Activated CD4-positive, CD25-positive, alpha-beta regulatory T cell (primary cell): ENCODE measurements at places on chromosomes 12 and 14.

DNA sequence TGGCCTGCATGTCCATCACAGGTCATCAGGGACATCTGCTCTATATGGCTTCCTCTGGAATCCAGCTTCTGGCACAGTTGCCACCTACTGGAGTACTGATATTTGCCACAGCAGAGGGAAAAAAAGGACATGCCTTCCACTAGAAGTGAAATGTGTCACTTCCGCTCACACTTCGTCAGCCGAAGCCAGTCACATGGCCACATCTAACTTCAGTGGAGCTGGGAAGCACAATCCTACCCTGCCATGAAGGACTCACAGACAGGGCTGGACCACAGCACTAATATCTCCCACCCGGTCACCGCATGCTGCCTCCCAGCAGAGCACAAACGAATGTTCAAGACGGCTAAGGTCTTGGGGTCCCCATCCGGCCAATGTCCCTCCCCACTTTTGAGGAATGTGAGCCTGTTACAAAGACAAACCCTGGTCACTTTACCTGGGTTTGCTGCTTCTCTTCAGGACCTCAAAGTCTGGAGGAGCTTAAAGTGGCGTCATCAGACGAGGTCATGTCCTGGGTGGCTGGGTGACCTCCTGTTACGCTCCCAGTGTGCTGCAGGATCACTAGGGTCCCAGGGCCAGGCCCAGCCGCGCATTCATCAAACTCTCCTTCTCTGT is 98.6 kb downstream of the GCH1 start:
- no peak for DNase-seq

DNA sequence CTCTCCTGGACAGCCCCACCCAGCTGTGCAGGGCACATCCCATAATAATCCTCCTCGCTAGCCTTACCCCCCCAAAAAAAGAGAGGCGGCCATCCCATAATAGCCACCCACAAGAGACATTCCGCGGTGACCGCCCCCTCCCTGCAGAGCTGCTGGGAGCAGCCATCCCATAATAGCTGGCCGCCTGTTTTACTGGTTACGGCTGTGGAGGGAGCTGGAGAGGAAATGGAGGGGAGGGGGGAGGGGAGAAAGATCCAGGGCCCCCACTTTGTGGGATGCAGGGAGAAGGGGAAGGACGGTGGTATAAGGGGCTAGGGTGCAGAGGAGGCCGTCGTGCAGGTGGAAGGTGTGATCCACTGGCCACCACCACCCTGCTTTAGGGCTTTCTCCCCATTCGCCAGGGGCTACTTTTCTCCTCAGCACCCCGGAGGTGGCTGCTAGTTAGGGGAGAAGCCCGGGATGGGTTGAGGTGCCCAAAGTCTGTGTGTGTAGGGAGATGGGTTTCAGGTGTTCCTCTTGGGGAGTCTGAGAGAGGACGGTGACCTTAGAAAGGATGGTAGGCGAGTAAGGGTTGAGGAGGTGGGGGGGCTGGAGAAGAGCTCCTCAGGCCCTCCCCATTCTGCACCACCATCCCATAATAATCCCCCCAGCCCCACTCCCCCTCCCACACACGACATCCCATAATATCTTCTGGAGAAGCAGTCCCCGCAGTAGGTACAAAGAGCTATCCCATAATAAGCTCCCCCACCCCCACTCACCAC is 6.0 kb upstream of the CHD4 start:
- no peak for DNase-seq

DNA sequence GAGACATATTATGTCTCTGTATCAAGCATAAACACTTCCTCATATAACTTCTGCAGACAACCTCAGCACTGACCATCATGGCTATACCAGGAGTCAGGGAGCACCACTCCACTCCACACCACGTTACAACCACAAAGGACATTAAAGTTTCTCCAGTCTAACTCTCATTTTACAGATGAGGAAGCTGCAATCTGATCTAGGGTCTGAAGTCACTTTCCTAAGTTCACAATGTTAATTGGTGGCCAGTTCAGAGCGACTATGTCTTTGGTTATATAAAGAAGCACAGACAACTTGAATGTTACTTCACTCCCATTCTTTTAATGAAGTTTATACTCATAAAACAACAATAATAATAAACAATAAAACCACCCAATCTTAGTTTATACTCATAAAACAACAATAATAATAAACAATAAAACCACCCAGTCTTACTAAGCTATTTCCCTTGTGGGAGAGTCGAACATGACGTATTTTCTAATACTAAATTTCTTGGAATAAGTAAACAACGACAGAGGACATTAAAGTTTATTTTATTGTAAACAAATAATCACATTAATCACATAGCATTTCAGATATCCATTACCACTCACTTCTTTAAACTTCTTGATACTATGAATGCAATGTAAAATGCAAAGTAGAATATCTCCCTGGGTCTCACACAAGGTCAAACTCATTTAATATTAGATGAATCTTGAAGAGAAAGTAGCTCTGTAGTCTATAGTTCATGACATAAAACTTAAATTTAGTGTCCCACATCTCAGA is 72.4 kb upstream of the SSTR1 start:
- DNase-seq = no peak

DNA sequence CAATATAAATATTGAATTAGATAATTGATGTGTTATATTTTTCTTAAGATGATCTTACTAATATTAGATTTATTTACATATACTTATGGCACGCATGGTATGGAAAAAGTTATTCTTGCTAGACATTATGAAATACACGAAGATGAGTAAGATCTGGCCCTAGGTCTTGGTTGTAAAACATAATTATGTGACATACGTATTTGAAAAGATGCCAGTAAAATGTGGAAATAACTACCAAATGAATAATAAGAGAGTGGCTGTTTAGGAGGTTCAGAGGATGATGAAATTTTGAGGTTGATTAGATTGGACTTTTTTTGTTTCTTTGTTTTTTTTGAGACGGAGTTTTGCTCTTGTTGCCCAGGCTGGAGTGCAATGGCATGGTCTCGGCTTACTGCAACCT is 41.3 kb downstream of the FANCM start:
- no peak for DNase-seq

GRCh38 chr12:96473394-96474093 is 15.8 kb upstream of the CFAP54 start:
- DNase-seq = no peak

GRCh38 chr12:13165617-13166041 is 30.9 kb upstream of the EMP1 start:
- peak; percentile 43 for DNase-seq

DNA sequence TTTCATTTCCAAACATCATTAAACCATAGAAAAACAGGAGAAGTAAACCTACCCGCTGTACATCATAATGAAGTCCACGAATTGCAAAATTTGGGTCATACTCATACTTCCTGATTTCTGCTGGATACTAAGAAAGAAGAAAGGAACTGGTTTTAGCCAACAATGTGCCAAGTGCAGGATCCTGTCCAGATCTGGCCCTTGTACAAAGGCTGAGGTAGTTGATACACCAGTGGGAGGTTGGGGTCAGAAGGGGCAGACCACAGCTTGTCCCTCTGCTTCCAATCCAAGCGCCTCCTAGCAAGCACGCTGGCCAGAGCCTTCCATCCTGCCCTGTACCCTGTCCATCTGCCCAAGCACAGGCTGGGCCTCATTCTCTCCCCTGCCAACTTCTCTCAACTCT is 34.2 kb downstream of the NT5DC3 start:
- DNase-seq = no peak

DNA sequence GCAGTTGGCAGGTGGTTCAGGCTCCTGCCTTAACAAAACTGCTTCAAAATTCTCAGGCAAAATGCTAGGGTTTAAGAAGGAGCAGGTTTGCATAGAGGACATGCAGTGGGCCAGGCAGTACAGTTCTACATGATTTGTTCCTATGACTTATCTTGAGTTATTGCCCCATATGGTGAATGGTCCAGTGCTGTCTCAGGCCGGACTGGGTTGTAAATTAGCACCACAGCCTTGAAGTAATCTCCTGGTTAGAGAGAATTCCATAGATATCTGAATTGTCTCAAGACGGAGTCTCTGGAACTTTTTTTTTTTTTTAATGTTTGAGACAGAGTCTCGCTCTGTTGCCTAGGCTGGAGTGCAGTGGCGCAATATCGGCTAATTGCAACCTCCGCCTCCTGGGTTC is 11.8 kb upstream of the PRPF39 start:
- no peak for DNase-seq

GRCh38 chr14:68464711-68465110 is 328.2 kb downstream of the ZFP36L1 start:
- DNase-seq = no peak

GRCh38 chr14:93941293-93941910 is 14.3 kb downstream of the FAM181A start:
- no peak for DNase-seq

DNA sequence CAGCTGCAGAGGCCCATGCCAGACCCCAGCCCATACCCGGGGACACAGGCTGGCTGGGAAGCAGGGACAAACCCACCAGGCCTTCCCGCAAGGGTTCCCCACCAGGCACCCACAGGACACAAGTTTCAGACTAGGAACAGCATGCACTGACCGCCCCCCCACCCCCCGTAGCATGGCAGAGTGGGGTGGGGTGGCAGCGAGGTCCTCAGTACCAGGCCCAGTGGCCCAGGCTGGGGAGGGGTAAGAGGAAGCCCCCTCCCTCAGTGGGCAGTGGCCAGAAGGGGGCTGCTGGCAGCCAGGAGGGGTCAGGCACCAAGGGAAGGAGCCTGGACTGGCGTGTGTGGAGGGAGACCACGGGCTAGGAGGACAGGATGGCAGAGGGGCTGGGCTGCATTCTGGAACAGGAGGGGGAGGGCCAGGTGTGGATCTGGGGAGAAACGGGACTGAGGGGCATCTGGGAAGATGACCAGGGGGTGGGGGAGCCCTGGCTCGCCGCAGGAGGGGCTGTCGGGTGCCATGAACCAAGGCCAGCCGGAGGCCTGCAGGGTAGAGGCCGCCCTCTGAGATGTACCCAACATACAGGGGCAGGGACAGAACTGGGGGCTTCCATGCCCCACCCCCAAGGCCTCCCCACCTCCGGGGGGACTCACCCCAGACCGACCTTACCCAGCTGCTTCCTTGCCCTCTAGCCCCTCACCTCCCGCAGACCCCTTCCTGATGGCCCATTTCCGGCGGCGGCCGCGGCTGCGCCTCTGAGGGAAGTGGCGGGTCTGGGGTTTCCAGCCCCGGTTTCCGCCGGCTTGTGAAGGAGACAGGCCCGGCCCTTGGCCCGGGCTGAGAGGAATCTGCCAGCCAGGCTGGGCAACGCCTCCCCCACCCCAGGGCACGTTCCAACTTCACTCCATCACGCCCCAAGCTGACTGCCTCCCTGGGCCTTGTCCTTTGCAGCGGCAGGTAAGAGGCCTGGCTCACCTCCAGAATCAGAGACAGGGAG is 5.6 kb upstream of the JAG2 start:
- no peak for DNase-seq

- no peak for DNase-seq
Measured at GRCh38 chr12:111183094-111183493, 185.8 kb downstream of the PHETA1 start.

DNA sequence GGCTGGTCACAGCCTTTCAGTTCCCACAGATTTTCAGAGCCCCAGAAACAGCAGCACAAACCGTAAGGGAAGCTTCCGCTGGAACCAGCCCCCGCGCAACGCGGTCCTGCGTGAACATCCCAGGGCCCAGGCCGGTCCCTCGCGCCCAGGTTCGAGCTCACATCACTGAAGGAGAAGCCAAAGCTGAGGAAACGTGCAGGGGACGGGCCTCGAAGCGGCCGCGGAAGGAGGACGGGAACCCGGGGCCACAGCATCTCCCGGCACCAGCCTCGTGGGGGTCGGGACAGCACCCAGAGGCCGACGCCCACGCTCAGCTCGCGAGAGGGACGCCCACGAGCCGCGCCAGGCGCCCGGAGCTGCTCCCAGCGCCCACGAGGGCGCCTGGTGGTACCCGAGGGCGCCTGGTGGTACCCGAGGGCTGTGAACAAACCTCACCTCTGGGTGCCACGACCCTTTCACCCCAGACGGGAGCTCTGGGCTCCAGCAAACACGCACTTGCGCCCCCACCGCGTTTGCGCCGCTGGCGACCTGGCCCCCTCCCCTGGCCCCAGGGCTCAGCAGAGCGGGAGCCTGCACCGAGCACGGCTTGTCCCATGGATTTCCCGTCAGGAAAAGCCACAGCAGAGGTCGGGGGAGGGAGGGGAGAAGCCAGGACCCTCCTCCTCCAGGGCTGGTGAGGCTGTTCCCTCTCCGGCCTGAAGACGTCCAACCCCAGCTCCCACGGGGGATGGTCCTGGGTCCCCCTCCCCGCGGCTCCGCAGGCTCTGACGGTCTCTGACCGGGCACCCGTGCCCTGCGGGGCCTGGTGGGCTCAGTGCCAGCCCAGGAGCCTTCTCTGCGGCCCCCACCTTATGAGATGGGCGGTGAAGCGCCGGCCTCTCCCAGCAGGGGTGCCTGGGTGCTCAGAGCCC is 6.9 kb downstream of the LRCOL1 start:
- peak; percentile 14 for DNase-seq

DNA sequence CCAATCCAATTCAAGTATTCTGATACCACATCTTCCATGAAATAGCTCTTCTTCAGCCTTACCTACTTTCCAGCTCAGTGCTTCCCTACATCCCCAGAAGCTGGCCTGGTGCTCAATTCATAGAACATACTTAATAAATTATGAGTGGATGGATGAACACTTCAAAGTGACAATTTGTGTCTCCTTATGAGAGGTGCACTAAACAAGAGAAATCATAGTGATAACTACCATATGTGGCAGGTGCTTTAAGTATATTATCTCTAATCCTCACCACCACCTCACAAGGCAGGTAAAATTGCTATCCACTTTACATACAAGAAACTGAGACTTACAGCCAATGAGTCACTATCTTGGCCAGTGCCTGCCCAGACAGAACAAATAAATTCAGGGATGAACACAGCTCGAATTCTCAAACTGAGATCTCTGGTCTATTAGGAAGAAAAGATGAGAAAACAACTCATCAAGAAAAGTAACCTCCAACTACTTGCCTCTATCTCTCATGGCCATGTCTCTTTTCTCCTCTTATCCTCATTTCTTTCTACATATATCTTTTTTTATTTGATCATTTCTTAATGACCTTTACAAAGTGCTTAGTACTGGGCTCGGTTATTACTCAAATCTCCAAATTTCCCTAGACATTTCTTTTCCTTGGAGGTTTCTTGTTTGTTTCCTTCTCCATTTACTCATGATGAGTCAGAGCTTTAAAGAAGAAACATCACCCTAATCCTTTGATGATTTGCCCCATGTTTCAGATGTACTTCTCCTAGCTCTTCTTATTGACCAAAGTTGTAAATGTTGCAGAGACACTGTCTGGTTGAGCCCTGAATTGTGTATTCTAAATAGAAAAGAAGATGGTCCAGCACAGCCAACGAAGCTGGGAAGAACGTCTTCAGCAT is 161.5 kb downstream of the RPS29 start:
- DNase-seq = no peak

- no peak for DNase-seq
Measured at GRCh38 chr14:35341751-35342488, 49.7 kb downstream of the PSMA6 start.

DNA sequence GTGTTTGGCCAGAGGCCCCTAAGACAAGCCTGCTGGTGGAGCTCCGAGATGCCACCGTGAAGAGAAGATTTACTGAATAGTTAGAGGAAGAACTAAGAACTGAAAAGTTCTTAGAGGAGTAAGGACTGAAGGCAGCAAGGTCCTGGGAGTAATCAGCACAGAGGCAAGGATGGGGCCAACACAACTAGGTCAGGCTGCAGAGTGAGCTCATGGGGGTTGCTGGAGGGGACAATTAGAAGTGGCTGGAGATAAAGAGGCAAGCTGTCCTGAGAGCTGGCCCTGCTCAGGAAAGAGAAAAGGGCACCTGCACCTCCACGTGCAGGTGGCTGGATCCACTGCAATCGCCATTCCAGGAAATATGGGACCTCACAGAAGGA is 52.7 kb downstream of the NFKBIA start:
- no peak for DNase-seq

GRCh38 chr14:59316151-59316830 is 127.8 kb downstream of the DAAM1 start:
- no peak for DNase-seq
